ENCODE measurements at places on chromosomes 11 and 22.

DNA sequence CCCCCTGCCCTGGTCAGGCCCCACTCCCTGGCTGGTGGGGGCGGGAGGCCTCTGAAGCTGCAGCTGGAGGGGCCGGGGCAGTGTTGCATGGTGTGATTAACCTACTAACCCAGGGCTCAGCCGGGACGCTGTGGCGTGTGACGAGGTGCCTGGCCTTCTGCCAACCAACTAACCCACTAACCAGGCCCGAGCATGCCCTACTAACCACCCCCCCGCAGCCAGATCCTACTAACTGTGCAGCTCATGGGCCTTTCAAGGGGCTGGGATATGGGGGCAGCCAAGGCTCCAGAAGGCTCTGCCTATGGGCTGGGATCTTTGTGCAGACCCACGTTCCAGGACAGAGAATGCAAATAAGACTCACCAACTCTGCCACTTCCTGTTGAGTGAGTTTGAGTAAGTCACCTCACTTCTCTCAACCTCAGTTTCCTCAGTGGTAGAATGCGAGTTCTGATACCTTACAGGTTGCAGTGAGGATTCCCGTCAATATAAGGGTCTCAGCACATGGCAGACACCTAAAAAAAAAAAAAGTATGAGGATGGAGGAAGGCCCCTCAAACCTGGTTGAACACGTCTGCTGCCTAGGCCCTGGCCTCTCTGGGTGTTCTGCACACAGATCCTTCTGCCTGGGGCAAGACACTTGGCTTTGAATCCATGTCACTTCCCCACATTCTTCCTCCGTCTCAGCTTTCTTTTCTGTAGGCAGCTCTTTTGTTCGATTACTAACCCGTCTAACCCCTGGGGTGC, 14.1 kb downstream of the MIAT start:
- peak; percentile 40 for DNase-seq

- no peak for DNase-seq
Observed at GRCh38 chr11:32081901-32082300, 9.0 kb upstream of the RCN1 start.

DNA sequence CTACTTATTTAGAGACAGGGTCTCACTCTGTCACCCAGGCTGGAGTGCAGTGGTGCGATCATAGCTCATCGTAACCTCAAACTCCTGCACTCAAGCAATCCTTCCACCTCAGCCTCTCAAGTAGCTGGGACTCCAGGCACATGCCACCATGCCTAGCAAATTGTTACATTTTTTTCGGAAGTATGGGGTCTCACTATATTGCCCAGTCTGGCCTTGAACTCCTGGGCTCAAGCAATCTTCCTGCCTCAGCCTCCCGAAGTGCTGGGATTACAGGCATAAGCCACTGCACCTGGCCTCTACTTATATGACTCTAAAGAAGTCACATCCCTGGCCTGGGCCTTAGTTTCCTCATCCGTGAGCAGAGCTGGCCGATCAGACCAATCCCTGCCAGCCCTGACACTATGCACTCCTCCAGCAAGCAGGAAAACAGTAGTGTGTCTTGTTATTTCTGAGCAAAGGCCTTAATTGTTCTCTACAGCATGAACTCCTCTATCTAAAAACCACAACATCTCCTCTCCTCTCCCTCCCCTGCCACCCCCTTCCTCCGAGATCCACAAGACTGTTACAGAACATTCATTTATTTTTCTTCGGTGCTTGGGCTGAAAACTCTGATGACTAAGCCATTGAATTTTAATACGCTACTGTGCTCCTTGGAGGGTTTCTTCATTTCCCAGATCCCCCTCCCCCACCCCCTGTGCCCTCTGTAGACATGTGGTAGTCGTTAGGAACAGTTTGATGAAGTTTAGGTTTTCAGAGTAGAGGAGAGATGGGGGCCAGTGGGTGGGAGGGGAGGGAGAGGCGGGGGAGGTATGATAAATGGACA, 91.5 kb downstream of the ABTB2 start:
- no peak for DNase-seq

DNA sequence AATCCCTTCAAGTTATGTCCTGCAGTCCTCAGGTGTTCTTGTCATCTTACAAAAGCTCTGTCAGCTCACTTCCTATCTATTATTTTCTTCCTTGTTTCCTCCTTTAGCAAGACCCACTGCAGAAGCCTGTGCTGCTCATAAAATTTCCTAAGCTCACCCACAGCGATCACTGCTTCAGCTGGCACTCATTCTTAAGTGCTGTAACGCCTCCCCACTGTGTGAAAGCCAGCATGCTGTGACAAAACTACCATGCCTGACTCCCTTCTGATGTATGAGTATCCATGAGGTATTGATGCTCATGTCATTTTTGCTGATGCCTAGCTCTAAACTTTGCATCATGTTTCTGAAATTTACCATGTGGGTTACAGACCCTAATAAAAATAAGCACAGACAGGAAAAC, 41.5 kb upstream of the CNTN5 start:
- DNase-seq: no peak

DNA sequence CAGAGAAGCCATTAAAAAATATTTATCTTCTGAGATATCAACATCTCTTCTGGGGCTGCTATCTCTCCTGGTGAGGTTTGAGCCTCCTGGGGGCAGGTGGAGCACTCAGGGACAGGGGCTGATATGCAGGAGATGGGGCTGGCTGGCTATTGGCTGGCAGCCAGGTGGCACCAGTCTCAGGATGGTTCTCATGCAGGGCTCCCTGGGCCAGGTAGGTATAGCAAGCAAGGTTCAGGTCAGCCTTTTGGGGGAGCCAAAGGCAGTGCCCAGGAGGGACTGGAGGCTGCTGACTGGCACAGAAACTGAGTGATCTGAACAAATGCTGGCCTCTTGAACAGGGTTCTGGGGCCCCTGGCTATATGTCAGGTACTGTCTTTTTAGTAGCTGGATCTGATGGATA, 29.7 kb upstream of the EMSY start:
- no peak for DNase-seq

GRCh38 chr11:64924910-64925284, 408 bp downstream of the PPP2R5B start:
- DNase-seq: no peak

DNA sequence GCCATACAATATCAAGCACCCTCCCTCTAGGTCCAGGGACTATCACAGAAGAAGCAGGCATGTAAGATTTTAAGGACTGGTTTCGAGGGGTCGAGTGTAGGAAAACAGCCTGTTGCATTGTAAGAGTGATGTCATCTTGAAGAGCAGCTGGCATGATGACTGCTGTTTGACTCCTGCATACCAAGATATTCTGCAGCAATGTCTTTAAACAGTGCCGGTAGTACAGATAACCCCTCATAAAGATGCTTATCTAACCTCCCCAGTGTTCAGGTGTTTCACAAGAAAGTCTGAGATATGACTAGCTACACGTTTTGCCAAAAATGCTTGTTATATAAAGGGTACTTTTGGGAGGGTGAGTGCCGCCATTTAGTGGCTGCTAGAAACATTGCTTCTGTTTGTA, 12.0 kb downstream of the FAM111A start:
- no peak for DNase-seq

GRCh38 chr11:24900960-24901549, 404.2 kb downstream of the LUZP2 start:
- DNase-seq: no peak

DNA sequence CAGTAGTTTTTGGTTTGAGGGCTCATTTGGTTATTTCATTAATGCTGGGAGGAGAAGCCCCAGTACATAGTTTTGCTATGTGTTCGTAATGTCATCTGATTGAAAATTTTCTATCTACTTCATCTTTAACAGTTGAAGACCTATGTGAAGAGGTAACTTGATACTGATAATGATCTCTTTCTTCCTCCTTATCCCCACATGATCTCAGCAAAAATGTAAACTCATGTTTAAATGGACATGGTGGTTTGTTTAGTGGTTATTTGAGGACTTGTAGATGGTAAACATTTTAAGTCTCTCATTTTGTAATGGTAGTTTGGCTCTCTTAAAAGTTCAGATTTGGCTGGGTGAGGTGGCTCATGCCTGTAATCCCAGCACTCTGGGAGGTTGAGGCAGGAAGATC, 53.7 kb upstream of the SPTBN2 start:
- no peak for DNase-seq

Data from activated CD4-positive, CD25-positive, alpha-beta regulatory T cell (primary cell).